ENCODE measurements at places on chromosomes 7 and 10.

GRCh38 chr10:6918305-6918704 is 338.2 kb upstream of the PRKCQ start:
- peak; percentile 57 for DNase-seq

GRCh38 chr7:118473271-118473670 is 248.8 kb downstream of the ANKRD7 start:
- no peak for DNase-seq

DNA sequence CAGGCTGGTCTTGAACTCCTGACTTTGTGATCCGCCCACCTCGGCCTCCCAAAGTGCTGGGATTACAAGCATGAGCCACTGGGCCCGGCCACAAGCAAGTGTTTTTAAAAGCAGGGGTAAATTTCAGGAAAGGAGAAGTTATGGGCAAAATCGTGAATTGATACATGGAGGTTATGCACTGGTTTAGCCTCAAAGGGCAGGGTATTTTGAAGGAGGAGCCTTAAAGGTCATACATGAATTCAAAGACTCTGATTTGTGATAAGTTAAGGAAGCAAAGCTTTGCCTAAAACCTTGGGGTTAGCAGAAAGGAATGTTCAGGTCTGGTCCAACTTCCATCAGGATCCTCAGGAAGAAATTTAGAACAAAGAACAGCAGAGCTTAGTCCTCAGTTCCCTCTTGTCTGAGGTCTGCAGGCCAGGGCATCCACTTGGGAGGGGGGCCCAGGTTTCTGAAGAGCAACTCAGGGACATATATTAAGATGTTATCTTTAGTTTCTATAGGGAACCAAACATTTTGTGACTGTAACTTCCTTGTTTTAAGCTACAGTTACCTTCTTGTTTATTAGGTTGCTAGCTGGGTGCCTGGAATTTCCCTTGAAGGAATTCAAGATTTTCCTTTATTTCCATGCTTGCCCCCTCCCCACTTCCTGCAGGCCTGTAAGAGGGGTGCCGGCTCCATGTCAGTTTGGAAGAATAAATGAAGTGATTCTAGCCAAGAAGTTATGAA is 2.8 kb upstream of the REPIN1 start:
- no peak for DNase-seq

GRCh38 chr7:52956379-52956915 is 79.0 kb upstream of the POM121L12 start:
- no peak for DNase-seq

- DNase-seq: no peak
Observed at GRCh38 chr10:29923416-29923965, 135.9 kb downstream of the JCAD start.

DNA sequence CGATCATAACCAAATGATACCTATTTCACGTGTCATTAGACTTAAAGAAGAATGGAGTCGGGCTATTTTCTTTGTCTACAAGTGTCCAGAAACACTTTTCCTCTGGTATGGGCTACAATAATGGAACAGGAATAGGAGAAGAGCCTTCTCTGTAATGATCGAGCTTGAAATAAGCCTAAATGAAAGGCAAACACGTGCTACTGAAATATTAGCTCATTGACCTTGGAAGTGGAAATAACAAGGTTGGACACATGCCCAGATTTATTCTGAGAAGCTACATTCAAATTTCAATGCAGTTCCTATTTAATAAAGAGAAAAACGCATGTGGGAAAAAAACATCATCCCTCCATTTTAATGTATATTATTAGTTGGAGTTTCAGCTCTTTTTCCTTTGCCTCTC is 254.7 kb upstream of the PTER start:
- DNase-seq: no peak

DNA sequence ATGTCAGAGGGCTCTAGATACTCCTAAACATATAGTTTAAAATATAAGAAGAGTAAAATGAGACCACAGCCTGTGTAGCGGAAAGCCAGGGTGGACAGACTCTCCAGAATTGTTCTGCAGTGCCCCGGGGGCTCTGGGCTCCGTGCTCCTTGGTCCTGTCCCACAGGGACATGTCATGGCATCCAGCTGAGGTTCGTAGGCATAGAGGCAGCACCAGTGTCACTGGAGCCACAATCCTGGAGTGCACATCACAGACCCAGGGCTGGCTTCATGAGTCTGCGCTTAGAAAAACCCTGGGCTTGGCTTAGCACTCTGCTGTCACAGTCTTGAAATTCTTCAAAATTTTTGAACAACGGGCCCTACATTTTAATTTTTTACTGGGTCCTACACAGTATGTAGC is 280.4 kb upstream of the ZNF32 start:
- no peak for DNase-seq

GRCh38 chr10:43237128-43237527 is 29.7 kb downstream of the RASGEF1A start:
- DNase-seq: no peak

GRCh38 chr10:131621784-131622624 is 278.8 kb upstream of the PPP2R2D start:
- no peak for DNase-seq

- DNase-seq: peak; percentile 91
Observed at GRCh38 chr7:138981332-138982203, at the start of gene KIAA1549. Gene KIAA1549 (minus strand): TSS chr7:138981389. CDS start chr7:138981269, 120 bp downstream.

- peak; percentile 42 for DNase-seq
Observed at GRCh38 chr7:28389504-28390395, 22.6 kb upstream of the CREB5 start.

GRCh38 chr10:3886641-3887251 is 101.7 kb upstream of the KLF6 start:
- no peak for DNase-seq

DNA sequence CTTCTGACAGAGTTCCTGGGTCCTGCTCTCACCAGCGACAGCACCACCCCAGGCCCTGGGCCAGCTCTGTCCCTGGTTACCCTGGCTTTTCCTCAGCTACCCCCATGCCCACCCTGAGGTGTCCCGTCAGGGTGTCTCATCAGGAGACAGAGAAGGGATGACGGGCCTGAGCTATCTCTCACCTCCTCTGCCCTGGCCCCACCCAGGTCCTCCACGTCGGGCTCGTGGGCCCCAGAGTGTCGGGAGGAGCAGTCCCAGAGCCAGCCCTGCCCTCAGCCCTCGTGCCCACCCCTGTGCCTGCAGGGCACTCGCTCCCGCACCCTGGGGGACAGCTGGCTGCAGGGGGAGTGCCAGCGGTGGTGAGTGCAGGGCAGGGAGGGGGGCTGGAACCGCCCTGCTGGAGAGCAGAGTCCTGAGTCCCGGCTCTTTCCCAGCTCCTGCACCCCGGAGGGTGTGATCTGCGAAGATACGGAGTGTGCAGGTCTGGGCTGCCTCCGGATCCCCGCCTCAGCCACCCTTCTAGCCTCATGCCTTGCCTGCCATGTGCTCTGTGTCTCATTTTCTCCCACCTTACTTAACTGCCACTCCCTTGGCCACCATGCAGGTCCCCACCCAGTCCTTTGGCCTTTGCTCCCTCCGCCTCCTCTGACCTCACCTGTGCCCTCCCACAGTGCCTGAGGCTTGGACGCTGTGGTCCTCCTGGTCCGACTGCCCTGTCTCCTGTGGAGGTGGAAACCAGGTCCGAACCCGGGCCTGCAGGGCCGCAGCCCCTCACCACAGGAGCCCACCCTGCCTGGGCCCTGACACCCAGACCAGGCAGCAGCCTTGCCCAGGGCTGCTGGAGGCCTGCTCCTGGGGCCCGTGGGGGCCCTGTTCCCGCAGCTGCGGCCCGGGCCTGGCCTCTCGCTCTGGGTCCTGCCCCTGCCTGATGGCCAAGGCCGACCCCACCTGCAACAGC is 16.7 kb upstream of the ZNF862 start:
- no peak for DNase-seq

DNA sequence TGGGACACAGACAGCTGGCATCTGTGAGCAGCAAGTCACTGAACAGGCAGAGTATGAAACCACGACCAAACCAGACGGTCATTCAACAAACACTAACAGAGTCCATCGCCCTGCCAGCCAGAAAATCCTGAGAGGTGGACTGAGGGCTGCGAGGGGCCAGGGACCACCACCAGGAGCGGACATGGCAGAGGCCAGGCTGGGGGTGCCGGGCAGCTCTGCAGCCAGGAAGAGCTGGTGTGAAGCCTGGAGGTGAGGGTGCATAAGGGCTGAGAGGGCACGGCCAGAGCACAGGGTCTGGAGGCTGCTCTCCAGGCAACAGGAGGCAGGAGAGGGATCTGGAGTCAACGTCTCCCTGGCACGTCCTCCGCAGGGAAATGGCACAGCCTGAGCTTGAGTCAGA is 15.5 kb downstream of the MAD1L1 start:
- DNase-seq: no peak

DNA sequence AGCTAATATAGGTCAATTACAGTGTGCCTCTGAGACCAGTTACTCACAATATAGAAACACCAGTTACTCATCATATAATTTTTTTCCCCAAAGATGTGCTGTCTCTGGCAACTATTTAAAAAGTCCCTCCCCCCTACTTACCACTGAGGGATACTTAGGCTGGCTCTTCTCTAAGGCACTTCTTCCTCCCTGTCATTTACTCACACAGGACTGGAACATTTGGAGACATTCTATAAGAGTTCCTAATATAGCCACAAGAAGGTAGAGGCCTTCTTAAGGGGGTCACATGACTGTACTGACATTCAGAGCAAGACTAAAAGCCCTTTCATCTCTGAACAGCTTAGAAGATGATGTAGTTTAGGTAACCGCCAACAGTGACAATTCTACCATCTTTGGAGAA is 44.4 kb upstream of the SLIT1 start:
- DNase-seq: no peak

- no peak for DNase-seq
Observed at GRCh38 chr10:323651-324293, 188.5 kb downstream of the ZMYND11 start.

- DNase-seq: no peak
Observed at GRCh38 chr10:77023396-77023795, 614.2 kb downstream of the KCNMA1 start.
